Head of caudate nucleus (tissue), 42 donors: ENCODE measurements at places on chromosomes 16 and 17.

GRCh38 chr17:42117397-42118125 is 3.6 kb downstream of the KAT2A start:
- DNase-seq = no peak

GRCh38 chr16:49494891-49495566 is 121.4 kb downstream of the C16orf78 start:
- DNase-seq = no peak

DNA sequence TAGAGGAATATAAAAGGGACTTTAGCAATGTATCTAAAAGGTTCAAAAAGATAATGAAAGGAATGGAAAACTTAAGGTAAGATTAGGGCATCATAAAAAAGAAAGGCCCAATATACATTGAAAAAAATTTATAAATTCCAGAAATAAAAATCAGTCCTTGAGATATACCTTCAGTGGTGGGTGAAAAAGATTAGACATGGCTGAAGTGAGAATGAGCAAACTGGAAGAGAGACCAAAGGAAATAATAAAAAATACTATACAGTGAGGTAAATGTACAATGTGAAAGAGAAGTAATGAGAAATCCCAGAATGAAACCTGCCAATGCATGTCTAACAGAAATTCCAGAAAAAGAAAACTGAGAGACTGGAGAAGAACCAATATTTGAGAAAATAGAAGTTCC is 42.9 kb upstream of the PMFBP1 start:
- no peak for DNase-seq

GRCh38 chr17:76584427-76585032 is 1.1 kb downstream of the ST6GALNAC2 start:
- no peak for DNase-seq

DNA sequence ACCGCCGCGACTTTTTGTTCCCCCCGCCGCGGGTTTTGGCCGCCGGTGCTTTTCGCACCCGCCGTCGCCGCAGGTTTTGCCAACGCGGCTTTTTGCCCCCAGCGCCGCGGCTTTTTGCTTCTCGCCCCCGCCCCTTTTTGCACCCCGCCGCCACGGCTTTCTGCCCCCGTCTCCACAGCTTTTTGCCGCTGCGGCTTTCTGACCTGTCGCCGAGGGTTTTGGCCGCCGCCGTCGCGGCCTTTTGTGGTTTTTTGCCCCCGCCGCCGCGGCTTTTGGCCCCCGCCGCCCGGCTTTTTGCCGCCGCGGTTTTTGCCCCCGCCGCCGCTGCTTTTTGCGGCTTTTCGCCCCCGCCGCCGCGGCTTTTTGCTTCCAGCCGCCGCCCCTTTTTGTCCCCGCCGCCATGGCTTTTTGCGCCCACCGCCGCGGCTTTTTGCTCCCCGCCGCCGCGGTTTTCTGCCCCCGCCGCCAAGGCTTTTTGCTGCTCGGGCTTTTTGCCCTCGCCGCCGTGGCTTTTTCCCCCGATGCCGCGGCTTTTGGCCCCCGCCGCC is 151.1 kb downstream of the KCNJ18 start:
- peak; percentile 43 for DNase-seq

GRCh38 chr17:60358606-60359225 is 33.2 kb downstream of the USP32 start:
- DNase-seq = no peak

GRCh38 chr17:3814361-3814760 is 13.4 kb upstream of the ITGAE start:
- DNase-seq = no peak

DNA sequence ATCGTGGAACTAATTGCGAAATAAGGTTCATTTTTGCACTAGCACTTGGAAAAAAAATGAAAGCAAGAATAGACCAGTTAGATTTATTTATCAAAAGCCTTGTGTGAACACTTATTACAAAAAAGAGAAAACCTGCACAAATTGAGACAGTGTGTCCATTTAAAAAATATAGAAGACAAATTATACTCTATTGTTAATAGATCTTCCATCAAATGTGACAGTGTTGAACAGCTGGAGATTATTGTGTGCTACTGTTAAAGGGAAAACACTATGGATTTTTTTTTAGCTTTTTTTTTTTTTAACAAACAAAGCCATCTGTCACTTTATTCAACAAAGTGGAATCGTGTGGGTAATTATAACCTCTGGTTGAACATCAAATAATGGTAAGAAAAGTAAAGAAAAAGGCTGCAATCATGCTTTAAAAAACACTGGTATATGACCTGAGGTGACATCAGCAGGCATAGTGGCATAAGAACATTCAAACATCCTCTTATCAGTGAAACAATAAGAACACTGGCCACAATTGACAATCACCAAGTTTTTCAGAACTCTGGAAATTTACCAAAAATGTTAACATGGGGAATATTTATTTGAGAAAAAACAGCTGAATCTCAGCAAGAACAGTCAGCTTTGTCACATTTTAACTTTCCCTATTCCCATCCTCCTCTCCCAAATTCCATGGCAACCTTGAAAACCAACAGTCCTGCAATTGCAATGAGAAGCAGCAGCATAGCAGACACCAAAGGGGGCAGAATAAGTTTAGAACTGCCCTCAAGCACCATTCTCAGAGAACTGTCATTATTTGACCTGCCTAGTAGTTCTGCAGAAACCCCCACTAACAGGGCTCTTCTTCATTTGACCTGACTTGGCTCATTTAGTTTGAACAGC is 442.3 kb upstream of the MON1B start:
- DNase-seq = no peak

DNA sequence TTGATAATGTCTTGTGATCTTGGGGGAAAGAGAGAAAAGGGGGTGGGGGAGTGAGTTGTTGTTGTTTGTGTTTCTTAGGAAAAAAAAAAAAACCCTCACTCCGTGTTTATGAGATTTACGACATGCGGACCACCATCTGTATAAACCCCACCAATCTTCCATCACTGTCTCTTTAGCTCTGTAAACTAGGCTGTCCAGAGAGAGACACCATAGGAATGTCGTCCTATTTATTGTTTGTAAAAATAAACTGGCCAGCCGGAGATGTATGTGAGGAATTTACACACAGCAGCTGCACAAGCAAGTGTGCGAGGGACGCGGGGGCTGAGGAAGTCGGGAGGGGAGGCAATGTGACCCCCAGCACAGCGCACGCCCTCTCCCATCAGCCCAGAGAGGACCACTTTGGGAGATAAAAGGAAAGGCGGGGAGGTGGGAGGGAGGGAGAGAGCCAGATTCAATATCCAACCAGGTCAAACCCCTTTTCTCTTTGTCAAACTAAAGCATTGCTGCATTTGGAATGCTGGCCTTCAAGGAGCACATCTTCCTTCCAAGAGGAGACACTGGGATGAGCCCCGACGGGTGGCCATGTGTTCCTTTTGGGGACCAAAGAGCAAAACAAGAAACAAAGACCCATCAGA is 136.2 kb upstream of the SALL1 start:
- DNase-seq = no peak

- DNase-seq = no peak
Measured at GRCh38 chr16:76574651-76575050, 297.4 kb downstream of the CNTNAP4 start.

DNA sequence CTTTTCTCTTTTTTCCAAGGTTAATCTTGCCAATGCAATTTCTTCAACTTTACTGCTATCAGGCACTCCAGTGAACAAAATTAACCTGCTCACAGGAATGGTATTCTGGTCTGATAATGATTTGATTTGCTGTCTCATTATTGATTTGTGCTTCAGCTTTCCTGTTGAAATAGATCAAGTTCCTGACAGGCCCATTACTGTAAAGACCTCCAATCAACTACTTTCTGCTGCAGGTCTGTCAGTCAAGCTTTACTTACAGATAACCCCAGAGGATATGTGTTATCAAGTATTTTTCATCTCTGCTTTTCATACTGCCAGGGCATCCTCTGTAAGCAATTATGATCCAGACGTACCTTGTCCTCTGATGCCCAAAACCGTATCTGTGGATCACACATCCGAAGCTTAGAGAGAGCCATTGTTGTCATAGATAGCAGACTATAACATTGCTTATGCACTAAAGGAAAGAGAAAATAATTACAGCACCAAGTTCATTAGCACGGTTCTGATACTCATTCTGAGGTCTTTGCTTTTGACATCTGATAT is 215.6 kb downstream of the PHKB start:
- DNase-seq = no peak

DNA sequence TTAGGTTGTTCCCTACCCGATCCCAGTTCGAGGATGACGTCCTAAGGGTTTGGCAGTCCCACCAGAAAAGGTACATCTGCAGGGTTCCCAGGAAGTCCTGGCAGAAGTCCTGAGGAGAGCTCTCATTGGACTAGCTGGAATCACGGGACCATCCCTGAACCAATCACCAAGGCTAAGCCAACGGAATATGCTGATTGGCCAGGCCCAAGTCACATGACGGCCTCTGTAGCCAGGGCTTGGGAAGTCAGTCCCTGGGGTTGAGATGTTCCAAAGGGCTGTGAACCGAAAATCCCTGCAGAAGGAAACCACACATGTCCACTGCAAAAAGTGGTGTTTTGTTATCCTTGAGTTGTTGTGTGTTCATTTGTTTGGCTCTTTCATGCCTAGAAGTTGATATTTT is 68.2 kb upstream of the ZNF423 start:
- DNase-seq = no peak

- DNase-seq = no peak
Measured at GRCh38 chr16:62573466-62573865, 537.2 kb upstream of the CDH8 start.

- no peak for DNase-seq
Measured at GRCh38 chr16:23847948-23848347, 12.2 kb downstream of the PRKCB start.

- DNase-seq = no peak
Measured at GRCh38 chr17:753418-753817, 1.4 kb upstream of the GEMIN4 start.

DNA sequence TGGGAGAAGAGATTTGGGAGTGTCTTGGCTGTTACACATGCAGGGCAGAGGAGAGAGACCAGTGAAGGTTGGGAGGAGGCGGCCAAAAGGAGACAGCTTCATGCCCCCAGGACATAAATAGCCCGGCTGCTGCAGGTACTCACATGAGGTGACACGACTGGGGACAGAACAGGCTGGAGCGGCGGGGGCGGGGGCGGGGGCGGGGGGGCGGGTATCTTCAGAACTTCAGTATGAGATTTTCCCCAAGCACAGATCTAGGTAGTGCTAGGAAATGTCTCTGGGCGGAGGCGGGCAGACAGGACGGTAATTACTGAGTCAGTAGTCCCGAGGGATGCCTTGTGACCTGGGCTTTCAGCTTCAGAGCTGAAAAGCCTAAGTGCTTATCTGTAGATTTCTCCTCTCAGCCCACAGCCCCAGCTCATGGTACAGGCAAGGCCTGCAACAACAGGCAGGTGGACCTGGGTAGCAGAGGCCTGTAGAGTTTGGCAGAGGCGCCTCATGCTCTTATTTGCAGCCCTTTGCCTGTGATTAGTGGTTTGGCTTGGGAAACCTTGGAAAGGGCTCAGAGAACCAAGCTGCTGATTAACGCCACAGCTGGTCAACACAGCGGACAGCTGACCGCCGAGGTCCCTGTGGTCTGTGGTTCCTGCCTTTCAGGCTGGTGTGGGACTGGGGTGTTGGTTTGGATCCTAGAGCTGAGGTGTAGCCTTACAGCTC is 24.5 kb downstream of the UNK start:
- DNase-seq = no peak

DNA sequence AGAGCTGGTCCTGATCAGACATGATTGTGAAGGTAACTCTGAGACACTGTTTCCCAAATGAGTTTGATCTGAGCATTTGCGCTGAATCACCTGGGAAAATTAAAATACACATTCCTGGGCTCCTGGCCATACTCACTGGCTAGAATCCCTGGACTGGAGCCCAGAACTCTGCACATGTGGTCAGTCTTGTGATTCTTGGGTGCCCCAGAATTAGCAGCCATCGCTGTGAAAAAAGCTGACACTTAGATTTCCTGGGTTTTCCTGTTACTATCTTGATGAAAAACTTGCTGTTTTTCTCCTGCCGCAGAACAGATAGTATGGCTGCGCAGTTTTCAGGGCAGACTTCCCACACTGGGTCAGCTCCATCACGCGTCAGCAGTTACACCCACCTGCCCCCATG is 24.6 kb downstream of the NECAB2 start:
- no peak for DNase-seq

- DNase-seq = peak; percentile 52
Measured at GRCh38 chr17:54172096-54172984, 349.6 kb downstream of the KIF2B start.

- DNase-seq = no peak
Measured at GRCh38 chr17:55563363-55563762, 52.1 kb upstream of the SMIM36 start.

GRCh38 chr17:9668517-9668916 is 23.2 kb downstream of the USP43 start:
- DNase-seq = no peak

DNA sequence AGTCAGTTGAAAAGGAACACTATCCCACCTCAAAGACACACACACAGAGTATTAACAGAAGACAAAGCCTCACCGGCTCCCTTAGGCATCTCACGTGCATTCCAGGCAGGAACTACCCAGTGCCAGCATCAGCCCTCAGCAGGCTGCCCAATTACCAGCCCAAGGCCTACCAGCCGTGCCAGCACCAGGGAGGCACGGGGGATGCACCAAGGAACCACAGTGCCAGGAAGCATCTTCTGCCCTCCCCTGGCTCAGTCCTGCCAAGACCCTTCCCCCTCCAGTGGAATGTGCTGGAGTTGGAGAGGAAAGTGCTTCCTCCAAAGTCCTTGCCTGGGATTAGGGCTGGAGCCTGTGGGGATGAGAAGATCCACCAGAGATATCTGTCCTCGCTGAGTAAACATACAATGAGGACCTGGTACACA is 11.0 kb upstream of the KRT19 start:
- DNase-seq = no peak

GRCh38 chr17:28071891-28072606 is 29.6 kb downstream of the NLK start:
- DNase-seq = no peak

DNA sequence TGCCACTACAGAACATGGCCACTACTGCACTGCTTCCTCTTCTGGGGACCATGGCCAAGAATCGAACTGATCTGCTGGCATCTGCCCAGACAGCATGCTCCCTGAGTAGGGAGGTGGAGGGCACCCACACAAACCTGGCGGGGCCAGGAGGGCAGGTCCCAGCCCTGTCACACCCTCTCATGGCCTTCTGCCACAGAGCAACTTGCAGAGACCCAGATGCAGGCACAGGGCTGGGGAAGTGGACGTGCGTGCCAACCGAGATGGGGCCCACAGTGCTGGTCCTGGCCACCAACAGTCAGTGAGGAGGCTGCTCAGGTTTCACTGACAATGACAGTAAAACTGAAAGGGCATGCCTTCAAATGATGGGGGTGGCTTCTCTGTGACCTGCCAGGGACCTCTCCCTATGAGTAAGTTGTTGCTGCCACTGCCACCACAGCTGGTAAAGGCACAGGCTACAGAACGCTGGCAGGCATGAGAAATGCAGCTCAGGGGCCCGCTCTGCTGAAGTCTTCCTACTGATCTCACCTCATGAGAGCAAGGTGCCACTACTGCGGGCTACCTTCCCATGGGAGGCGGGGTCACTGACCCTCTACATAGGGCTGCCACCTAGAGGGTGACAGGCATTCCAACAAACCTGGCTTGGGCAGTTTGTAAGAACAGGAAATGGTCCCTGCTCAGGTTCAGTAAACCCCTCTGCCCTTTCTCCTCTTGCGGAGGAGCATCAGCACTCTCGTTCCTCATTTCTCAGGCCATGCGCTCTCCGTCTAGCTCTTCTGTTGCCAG is 15.5 kb downstream of the HIC1 start:
- no peak for DNase-seq

- DNase-seq = no peak
Measured at GRCh38 chr16:75931043-75931442, 204.8 kb upstream of the CPHXL start.
